KBM-7 (cell line): ENCODE measurements at places on chromosomes 11 and 22.

- DNase-seq, result no peak
These were observed 34.1 kb downstream of the RSPH14 start for GRCh38 chr22:23107487-23108248.

- DNase-seq, result no peak
These were observed 37.0 kb downstream of the KIAA1671 start for GRCh38 chr22:24989541-24989951.

- DNase-seq, result peak; percentile 15
These were observed 19.0 kb upstream of the RASD2 start for GRCh38 chr22:35521358-35522224.

DNA sequence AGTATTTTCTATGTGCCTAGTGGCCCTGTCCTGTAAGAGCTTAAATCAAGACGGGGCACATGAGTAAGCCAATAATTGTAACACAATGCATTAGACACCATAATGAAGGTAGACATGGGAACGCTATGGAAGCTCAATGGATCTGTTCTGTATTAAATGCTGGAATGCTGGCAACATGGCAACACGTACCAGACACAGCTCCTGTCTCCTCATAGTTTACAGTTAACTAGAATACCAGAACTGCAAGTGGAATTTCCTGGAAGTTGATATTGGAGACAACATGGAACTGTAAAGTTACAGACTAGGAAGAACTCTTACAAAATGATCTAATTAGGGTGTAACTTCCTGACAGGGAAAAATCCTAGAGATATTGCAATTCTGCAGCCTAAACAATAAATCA, 12.4 kb downstream of the P4HA3 start:
- DNase-seq, result no peak

GRCh38 chr11:69529001-69529400, 47.5 kb downstream of the LINC01488 start:
- DNase-seq, result no peak

DNA sequence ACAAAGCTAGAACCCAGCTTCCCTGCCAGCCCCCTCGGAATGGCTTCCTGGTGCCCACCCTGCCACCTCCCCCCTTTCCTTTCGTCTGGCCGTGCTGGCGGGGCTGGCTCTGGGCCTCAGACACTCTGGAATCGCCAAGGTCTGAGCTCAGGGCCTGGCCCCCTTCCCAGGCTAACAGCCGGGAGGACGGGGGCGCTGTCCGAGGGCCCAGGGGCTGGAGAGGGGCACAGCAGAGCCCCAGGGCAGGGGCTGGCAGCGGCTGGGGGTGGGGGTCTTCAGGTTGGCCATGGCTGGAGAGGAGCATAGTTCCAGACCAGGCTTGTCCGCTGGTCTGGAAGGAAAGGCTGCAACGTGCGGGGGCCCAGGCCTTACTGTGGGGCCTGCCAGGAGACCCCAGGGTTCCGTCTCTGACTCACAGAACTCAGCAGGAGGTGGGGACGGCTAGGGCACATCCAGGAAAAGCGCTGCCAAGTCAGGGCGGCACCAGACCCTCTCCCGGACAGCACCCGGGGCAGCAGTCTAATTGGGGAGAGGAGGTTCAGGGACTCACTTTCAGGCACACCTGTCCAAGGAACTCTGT, 861 bp upstream of the LTBP3 start:
- DNase-seq, result no peak

DNA sequence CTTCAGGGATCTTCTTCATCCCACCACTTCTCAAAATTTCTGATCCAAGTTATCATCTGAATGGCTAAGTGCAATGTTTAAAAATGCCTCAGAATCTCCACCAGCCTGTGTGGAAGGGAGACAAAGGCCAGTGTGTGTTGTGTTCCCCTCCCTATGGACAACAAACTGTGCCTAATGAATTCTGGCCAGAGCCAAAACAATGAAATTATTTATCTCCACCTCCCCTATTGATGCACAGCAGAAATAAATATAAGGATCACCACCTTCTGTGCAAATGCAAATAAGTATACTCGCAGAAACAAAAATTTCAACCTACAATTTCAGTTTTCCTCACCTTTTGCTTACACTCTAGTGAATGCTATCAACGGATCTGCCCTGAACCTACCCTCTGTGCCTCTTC, 75.8 kb downstream of the GAB2 start:
- no peak for DNase-seq

DNA sequence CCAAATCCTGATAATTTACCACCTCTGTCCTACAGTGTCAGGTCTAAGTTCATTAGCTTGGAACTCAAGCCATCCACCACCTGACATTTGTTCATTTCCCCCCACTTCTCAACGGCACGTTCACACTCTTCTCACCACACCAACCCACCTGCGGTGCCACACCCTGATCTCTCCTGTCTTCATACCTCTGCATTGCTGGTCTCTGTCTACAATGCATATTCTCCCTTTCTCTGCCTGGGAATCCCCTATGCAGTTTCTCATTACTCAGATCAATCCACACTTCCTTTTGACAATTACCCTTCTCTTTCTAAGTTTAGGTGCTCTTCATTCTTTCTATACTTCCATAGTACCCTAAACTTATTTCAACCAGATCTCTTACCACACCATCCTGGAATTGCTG, 20.4 kb upstream of the EMSY start:
- DNase-seq, result no peak

- no peak for DNase-seq
These were observed 19.5 kb downstream of the CBX7 start for GRCh38 chr22:39132871-39133524.

GRCh38 chr11:61392981-61393595, 701 bp downstream of the TMEM216 start:
- peak; percentile 41 for DNase-seq

GRCh38 chr22:28505416-28506149, 174.1 kb downstream of the TTC28 start:
- DNase-seq, result no peak

DNA sequence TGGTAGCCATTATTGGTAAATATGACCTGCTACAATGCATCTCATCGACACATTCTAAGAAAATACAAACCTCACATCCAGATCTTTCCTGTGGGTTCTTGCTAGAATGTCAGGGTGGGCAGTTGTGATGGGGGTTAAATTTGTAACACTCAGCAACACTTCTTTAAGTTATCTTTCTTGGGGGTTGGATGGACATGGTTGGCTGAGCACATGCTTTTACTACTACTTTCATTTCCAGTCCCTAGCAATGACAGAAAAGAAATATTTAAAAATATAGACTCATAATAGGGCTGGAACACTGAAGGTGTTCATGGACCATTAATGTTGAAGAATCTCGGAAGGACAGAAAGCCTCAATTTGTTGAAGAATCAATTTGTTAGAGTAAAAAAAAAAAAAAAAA, 57.6 kb downstream of the APOL3 start:
- no peak for DNase-seq

GRCh38 chr22:49300951-49301397, 526.7 kb downstream of the BRD1 start:
- no peak for DNase-seq

DNA sequence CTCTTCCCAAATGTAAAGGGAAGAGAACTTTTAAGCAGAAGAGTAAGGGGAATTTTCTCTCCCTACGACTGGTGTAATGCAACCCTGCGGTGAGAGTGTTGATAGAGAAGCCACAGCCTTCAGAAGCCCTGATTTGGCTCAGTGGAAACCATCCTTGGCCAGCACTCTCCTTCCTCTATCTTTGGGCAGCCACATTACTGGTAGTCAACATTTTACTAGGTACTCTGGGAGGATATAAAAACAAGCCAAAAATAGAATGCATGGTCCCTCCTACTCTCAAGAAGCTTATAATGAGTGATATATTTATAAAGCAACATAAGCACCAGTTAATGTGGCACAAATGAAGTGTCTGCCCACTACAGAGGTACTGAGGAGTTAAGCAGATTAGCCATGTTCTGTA, 201.8 kb upstream of the NCAM1 start:
- DNase-seq, result no peak

GRCh38 chr11:62664405-62665074, 470 bp downstream of the C11orf98 start:
- DNase-seq, result no peak

DNA sequence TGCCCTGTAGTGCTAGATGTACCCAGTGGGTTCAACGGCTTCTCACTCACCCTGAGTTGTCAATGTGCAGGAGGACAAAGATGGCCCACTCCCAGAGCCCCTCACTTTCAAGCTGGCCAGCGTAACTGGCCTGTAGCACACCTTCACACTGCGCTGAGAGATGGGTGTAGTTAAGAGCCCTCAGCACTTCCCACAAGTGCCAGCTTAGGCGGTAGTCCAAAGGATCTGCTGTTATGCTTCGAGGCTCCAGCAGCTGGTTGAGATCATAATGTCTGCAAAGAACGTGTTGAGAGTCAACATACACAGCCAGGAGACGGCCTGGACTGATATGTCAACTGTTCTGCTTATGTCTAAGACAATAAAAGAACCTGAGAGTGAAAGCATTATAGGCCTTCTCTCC, 14.7 kb upstream of the CHRNA10 start:
- DNase-seq, result no peak

DNA sequence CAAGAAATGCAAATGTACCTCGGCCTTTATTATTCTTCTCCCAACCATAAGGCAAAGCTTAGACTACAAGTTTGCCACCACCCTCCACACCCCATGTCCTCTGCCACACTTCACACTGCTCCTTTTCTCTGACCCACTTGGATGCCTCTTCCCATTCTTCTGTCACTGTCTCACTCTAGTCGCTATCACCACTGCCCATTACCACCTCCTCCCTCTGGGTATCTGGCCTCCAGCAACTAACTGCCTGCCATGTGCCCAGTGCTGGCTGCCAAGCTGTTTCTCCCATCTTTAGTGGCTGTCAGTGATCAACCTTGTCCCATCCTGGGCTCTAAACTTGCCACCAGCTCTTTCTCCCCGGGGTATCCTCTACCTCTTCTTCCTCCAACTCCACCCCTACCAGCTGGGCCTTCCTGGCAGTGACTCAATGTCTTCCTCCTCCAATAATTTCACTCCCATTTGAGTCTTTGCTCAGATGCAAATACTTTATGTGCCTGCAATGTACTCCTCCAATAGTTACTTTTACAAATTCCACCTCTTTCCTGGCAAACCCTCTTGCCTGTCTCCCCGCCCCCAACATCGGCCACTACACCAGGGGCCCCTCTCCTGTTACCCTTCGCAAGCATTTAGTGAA, 20.1 kb upstream of the KDM2A start:
- DNase-seq, result no peak

DNA sequence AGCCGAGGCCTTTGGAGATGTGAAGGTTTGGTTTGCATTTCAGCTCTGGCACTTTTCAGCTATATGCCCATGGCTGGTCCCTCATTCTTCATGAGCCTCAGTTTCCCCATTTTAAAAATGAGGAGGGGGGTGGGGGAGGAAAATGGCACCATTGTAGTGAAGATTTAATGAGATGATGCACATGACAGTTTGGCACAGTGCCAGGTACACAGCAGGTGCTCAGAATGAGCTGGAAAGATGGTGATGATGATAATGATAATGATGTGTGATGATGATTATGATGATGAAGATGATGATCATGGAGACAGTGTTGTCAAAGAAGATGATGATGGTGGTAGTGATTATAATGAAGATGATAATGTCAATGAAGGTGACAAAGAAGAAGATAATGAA, 24.3 kb upstream of the FGF3 start:
- no peak for DNase-seq

DNA sequence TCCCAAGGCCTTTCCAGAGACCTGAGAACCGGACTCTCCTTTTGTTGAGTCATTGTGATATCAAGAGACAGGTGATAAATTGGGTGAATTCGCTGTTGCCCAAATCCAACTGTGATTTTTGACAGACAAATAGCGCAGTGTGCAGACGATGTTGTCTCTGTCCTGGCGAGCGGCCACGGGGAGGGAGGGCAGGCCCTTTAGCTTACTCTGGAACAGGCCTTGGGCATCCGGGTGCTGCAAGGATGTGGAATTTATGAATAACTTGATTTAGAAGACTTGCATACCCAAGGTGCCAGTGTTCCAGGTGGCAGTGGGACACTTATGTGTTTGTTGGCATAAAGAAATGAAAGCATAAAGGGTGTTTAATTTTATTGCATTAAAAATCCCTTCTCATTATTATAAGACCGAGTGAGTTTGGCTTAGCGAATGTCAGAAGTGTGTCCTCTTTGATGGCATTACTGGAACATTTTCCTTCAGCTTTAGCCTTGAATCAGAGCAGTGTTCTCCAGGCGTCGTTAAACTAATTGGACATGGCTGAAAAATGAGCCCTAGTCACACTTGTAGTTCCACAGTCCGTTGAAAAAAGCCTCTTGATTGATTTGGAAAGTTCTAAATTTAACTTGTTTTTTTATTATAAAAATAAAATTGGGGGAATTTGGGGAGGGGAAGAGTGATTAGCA, 9.4 kb downstream of the LDLRAD3 start:
- DNase-seq, result no peak

DNA sequence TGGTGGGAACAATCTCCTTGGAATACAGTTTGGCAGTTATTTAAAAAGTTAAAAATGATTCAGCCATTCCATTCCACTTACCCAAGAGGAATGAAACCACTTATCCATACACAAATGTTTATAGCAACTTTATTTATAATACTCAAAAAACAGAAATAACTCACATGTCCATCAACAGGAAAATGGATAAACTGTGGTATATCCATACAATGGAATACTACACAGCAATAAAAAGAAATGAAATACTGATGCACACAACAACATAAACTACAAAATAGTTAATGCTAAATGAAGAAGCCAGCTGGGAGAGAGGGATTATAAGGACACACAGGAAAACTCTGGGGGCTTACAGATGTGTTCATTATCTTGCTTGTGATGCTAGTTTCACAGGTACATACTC, 64.7 kb downstream of the FCHSD2 start:
- no peak for DNase-seq
